ENCODE measurements at places on chromosomes 12 and 14.

GRCh38 chr12:82783435-82783834 is 96.7 kb downstream of the TMTC2 start:
- no peak for DNase-seq

- peak; percentile 50 for DNase-seq
Measured at GRCh38 chr12:6539707-6540134, 5.4 kb downstream of the GAPDH start.

GRCh38 chr14:58712357-58712756 is 74.6 kb downstream of the DACT1 start:
- peak; percentile 73 for DNase-seq

GRCh38 chr12:98894412-98895085 is 249.5 kb downstream of the APAF1 start:
- peak; percentile 44 for DNase-seq

DNA sequence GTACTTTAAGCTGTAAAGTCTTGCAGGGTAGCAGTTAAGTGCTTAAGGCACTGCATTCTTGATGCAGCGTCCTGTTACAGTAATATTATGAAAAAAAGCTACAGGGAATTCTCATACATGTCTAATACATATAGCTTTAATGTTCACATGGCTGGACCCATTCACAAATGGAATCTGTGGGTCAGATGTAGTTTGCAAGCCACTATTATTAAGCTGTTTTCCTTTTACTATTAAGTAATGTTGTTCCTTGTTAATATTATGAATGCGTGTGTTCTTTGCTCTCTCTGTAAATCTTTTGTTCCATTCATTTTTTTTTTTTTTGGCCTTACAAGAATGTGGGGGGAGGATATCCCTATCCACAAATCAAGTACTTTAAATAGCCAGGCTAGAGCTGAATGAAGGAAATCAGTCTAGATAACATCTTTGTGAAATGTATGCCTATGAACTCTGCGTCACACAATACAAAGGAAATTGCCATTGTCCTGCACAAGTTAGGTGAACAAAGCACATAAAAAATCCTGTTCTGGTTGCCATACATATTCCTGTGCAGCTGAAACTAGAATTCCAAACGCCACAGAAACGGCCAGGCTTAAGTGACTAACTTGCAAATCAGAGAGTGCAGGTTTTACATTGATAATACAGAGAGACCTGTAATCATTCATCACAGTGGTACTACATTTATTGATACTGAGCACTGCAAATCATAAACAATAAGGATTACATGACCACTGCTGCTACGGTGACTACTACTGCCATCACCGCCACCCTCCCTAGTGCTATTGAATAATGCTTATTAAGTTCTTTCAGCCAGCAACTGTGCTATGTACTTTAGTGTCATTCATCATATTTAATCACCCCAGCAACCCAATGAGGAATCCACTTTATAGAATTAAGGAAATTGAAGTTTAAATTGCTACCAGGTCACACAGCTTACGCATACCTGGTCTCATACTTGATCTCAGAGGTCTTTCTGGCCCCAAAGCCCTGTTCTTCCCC is 111.9 kb downstream of the HMGA2 start:
- no peak for DNase-seq

DNA sequence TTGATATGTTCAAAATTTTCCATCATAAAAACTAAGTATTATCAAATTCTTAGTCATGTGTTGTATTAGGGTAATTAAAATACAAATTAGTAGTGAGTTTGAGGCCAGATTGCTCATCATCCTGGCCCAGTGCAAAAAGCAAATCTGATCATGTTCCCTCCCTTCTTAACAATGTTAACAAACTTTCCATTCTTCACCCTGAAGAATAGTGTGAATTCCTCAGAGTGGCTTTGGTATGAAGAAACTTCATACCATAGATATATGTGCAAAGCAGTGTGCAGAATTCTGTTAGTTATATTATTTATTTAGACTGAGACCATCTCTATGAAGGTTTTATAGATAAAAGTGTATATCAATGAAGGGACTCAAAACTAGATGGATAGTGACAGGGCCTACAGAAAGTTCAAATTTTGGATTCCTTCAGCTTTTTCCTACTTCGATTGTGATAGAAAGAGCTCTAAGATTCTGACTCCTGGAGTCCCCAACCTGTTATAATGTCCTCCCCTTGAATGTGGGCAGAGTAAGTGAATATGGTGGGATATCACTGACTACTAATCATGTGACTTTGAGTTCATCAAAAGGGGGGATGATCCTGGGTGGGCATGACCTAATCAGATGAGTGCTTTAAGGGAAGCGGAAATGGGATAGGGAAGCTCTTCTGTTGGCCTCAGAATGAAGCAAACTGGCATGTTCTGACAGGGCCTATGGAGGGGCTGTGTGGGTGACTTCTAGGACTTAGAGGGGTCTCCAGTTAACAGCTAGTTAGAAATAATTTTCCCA is 271.4 kb downstream of the BTG1 start:
- DNase-seq = no peak

DNA sequence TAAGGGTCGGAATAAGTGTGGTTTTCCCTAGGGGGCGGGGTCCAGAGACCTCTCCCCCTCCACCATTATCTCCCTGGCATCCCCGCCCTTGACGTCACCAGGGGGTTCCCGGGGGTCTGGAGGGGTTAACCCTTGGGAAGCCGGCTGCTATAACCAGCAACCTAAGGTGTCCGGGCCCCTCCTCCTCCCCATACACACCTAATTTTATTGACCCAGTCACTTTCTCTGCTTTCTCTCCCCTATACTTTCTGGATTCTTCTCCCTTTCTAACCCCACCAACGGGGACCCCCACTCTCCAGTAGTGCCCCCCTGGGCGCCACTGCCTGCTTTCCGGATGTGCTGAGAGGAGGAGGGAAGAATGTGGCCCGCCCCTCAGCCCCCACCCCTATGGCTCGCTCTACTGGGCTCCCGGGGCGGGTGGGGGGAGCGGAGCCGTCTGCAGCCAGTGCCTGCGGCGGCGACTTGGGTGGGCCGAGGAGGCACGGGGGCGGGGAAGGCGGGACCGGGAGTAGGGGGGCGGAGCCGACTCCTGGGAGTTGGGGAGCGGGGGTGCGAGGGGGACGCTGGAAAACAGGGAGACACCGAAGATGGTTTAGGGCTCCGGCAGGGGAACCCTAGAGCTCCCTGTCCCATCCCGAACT is 1.8 kb downstream of the GLI1 start:
- DNase-seq = peak; percentile 60

GRCh38 chr12:106974511-106974910 is 12.4 kb downstream of the MTERF2 start:
- DNase-seq = no peak

- no peak for DNase-seq
Measured at GRCh38 chr12:4939418-4940023, 29.8 kb downstream of the KCNA1 start.

DNA sequence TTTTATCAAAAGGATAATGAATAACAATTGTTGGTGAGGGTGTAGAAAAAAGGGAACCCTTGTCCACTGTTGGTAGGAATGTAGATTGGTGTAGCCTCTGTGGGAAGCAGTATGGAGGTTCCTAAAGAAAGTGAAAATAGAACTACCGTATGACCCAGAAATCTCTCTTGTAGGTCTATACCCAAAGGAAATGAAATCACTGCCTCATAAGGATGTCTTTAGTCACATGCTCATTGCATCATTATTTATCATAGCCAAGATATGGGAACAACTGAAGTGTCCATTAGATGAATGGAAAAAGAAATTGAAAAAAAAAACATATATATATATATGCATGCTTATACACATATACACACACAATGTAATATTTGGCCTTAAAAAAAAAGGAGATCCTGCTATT is 158.8 kb upstream of the NPAS3 start:
- DNase-seq = no peak

DNA sequence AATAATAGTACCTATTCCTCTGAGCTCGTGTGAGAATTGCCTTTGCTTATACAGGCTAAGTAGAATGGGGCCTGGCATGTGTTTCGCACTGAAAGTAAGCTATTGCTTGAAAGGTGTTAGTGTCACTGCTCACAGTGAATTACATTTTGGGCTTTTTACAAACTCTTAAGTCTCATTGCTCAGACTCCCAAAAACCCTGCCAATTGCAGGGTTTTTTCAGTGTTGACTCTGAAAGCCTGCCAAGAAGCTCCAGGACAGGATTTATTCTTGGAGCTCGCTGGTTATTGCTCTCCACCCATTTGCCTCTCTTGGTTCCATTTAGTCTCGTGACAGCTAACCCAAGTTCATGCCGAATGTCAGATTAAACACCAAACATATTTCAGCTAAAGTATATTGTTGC is 39.8 kb downstream of the NOPCHAP1 start:
- no peak for DNase-seq

GRCh38 chr12:53990311-53991076 is 5.5 kb downstream of the HOXC10 start:
- no peak for DNase-seq

DNA sequence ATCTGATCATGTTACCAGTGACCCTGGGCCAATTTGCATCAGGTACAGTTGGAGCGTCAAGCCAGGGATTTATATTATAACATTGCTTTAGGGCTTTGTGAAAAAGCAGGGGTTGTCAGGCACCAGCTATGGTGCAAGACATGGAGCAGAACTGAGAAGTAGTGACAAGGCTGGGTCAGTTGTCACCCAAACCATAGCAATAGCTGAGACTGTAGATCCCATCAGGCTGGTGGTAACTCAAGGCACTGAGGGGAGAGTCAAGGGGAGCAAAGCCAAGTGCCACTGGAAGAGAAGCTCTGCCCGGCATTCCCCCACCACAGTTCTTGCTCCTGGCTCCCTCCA is 16.9 kb downstream of the BCL2L14 start:
- DNase-seq = no peak

DNA sequence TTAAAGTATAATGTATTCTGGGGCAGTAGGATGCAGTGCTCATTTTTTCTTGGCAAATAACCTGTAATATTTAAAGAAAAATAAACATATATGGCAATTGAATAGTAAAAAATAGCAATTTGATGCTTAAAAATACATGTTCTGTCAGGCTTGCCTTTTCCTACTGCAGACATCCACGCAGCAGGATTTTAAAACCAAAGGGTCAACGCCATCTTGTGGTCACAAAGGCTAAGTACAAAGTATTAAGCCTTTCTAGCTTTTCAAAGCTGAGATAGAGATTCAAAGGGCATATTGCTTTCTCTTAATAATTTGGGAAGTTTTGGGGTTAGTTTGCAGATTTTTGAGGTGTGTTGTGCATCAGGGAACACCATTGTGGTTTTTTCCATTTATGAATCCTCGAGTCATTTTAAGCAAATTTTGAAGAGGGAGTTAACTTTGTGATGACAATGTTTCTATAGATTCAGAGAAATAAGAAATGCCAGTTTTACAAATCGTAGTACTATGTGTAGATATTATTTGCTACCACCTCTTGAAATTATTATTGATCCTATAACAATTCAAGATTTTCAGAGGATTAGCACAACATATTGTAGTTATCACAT is 4.7 kb upstream of the CCER1 start:
- peak; percentile 59 for DNase-seq

DNA sequence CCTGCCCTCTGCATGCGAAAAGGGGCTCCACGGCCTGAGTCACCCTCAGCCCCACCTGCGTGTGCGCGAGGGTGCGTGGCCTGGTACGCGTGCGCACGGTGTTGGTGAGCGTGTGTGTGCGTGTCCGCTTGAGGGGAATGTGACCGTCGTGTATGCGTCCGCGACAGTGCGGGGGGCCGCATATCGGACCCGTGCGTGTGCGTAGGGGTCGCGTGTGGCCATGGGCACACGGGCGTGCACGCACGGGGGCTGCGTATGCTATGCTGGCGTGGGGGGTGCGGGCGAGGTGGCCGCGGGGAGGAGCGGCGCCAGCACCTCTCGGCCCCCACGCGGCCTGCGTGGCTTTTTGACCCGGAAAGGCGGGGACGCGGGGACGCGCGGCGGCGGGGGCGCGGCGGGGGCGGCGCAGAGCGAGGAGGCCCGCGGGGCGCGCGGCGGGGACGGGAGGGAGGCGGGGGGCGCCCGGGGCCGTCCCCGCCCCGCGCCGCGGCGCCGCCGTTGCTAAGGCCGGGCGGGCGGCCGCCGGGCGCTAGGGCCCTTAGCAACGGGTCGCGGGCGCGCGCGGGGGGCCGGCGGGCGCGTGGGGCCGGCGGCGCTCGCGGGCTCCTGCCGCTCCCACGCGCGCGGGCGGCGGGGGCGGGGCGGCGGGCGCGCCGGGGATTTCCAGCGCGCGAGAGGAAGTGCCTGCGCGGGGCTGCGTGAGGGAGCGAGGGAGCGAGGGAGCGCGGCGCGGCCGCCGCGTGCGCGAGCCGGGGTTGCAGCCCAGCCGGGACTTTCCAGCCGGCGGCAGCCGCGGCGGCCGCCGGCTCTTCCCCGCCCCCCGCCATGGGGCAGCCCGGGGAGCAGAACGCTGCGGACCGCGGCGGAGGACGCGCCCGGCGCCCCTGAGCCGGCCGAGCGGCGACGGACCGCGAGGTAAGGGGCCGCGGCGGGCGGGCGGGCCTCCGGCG is at the start of gene TRAF3:
TSS of gene TRAF3 (plus strand) at position 689 of the 950 bp plus-strand sequence. CDS start 92,753 bp downstream, outside the sequence.
- no peak for DNase-seq

DNA sequence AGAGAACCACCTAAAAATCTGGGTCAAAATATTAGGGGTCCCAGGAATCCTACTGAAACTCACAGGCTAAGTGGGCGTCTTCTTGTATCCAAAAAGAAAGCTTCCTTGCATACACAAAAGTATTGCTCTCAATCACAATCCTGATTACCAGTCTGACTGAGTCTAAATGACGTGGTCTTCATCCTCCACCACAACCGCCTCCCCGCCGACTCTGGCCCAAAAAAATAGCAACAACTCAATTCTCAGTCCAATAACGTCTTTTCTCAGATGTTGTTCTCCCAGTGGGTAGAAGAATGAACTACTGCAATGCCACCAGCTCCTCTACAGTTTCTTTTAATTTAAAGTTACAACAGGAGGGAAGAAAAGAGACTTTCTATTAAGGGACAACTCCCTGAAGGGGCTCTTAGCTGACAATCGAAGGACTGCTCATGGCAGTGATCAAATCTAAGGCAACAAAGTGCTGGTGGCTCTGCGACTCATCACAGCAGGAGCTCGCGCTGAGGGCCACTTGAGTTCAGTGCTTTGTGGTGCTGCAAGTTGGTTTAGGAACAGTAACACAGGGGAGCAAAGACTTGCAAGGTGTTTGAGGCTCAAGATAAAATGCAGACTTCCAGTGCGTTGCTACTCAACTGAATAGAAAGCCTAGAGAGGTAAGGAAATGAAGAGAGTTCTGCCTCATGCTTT is 394.1 kb downstream of the BCAT1 start:
- DNase-seq = no peak

GRCh38 chr12:113474635-113475436 is 3.2 kb upstream of the LHX5 start:
- DNase-seq = no peak

GRCh38 chr12:122394626-122395194 is 27.8 kb downstream of the CLIP1 start:
- DNase-seq = no peak

All from SK-N-DZ (cell line).